Large intestine (tissue), 12 donors: ENCODE measurements at places on chromosomes 6 and 20. TPM values are rescaled to one million over a fixed set of nuclear protein-coding genes. Genes with fewer than 3 reads are reported as not detected.
A peak's percentile ranks its signal among the peaks of the same experiment; 100 is the strongest.

DNA sequence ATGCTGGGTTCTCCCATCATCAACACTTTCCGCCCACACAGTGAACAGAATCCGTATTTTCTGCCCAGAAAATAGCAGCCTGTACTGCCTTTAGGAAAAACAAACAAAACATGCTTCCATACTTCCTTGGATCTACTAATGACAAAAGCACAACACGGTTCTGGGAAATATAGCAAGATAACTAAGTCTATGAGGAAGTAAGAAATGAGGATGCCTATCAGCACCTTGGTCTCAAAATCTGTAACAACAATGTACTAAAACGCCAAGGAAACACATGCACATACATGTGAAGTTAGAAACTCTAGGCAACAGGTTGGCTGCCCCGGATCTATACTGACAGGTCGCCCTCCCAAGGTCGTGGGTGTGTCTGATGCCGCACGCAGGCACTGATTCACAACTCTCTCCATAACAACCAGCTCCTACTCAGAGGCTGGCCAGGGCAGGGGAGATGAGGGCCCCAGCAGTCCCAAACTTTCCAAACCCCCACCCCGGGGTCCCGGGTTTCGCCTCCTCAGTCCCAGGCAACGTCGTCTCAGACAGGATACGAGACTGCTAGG, 710 bp downstream of the BTBD9 start:
- peak overlapping the region; percentile 95 for H3K27ac ChIP-seq
- peaks cover 12% of the 10 kb centered on the region for H3K4me1 ChIP-seq
- DNase-seq = peak; percentile 78
- peak overlapping the region; percentile 98 for H3K4me3 ChIP-seq

The SEMG1 gene
- not detected for polyA plus RNA-seq

The SNX5 gene
- 197 TPM for polyA plus RNA-seq

The FOXC1 gene
- polyA plus RNA-seq = 0.48 TPM

DNA sequence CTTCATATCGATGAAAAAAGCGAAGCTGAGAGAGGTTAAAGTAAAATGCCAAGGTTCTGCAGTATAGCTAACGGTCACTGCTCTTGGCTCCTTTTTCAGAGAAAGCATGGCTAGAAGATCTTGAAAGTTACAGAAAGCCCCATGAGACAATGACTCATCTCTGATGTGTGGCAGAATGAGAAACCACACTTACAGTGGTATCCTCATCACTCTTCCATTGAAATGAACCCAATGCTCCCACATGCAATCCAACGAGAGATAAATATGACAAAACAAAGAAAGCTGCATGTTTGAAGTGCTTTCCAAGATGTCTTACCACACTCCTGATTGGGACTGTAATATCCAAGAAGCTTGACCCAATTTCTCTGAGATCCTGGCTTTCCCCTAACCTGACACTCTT, 694.9 kb downstream of the PRKN start:
- no peak overlapping the region for H3K4me3 ChIP-seq
- no peak overlapping the region for H3K27ac ChIP-seq
- DNase-seq = no peak
- H3K4me1 ChIP-seq = no peaks in the 10 kb centered on the region
- no peaks in the 10 kb centered on the region for H3K36me3 ChIP-seq

DNA sequence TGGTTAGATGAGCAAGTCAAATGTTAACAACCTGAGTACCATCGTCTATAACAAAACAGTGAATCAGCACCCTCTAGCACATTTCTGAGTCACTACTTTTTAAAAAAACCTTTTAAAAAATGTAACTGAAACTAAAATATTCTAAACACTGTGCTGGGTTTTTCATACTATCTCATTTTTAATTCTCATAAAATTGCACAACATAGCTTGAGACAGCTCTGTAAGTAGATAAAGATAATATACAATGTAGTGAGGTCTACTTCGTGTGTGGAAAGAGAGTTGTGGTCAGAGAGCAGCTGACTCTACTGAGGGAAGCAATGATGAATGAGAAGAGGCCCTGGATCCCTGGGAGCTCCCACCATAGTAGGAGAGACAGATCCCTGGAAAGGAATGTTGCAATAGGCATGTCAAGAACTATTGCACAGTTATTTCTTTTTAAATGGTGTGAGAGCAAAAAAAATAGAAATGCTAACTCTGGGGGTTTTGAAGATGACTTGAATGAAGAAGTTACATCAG, 13.6 kb upstream of the CALHM6 start:
- H3K4me3 ChIP-seq = no peak overlapping the region
- H3K4me1 ChIP-seq = peaks cover 4% of the 10 kb centered on the region
- no peaks in the 10 kb centered on the region for H3K36me3 ChIP-seq
- H3K27me3 ChIP-seq = no peaks in the 10 kb centered on the region
- H3K27ac ChIP-seq = no peak overlapping the region
- DNase-seq = no peak

The HLA-DPA1 gene
- polyA plus RNA-seq = 163 TPM

DNA sequence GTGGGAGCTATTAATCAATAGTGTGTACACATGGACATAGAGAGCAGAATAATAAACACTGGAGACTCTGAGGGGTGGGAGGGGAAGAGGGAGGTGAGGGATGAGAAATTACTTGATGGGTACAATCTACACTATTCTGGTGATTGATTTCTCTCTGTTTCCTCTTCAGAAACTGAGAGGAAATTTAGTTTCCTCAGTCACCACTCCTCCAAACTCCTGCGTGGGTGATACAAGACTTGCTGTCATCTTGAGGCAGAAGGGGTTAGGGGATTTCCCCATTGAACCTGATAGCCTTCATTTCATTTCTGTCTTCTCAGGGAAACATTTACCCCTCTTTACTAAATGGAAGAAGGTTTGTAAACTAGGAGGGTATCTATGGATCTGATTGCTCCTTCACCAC, 84.3 kb upstream of the ESR1 start:
- no peaks in the 10 kb centered on the region for H3K27me3 ChIP-seq
- no peaks in the 10 kb centered on the region for H3K4me1 ChIP-seq
- H3K36me3 ChIP-seq = no peaks in the 10 kb centered on the region
- H3K27ac ChIP-seq = no peak overlapping the region
- no peak overlapping the region for H3K4me3 ChIP-seq

The SRC gene
- 165 TPM for polyA plus RNA-seq

GRCh38 chr6:106186172-106186571, 100.0 kb downstream of the PRDM1 start:
- DNase-seq = no peak
- H3K4me1 ChIP-seq = no peaks in the 10 kb centered on the region
- peaks cover 4% of the 10 kb centered on the region for H3K36me3 ChIP-seq
- H3K27ac ChIP-seq = no peak overlapping the region

DNA sequence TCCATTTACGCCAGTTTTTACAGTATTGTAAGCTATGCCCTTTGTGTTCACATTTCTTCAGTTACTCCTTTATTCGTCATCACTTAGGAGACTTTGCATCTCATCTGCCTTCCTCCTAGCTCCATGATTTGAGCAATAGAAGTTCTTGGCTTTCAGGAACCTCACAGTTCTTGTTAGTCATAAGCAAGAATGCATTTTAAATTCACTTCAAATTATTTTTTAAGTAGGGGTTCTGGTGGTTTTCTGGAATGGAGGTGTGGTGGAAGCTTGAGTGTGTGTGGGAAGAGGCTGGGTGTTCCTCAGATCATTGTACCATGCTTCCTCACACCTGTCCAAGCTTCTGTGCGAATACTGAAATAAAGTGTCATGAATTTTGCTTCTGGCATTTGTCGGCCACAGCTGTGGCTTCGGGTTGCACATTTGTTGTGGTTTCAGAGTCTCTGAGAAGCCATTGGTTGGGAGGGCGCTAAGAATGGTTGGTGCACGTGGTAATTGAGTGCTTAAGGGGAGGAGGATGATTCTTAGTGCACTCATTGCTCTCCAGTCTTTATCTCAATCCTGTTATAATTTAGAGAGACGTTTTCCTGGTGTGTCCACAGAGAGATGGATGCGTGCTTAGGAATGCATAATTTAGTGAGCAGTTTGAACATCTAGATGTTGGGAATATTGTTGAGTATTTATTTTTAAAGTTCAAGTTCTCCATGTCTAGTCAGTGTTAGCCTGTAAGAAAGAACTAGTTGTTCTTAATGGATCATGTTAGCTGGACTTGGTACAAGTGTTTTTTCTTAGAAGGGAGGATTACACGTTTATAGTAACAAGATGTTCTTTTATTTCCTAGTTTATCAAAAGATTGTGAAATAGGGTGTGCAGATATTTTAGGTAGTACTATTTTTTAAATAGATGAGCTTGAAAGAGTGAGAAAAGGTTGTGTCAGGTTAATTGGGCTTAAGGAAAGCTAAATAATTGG, 31.9 kb downstream of the FOXO3 start:
- peaks cover 4% of the 10 kb centered on the region for H3K36me3 ChIP-seq
- no peak for DNase-seq
- no peak overlapping the region for H3K27ac ChIP-seq
- H3K4me3 ChIP-seq = no peak overlapping the region
- H3K4me1 ChIP-seq = peaks cover 24% of the 10 kb centered on the region
- no peaks in the 10 kb centered on the region for H3K27me3 ChIP-seq

DNA sequence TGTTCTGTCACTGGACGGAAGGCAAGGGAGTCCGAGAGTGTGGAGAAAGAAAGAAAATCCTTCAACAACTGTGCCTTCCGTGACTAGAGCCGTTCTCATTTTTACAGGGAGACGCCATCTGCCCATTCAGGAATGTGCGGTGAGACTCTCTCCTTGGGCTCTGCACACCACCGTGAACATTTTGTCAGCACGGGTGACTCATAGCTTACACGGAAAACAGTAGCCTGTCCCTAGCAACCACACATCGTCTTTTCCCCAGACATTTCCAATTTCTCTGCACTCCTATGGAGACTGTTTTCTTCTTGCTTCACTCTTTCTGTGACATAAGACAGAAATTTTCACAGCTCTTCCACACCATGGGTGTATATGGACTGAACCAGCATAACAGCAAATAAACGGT, 55.1 kb downstream of the TBXT start:
- H3K4me1 ChIP-seq = no peaks in the 10 kb centered on the region
- no peak for DNase-seq
- H3K36me3 ChIP-seq = no peaks in the 10 kb centered on the region
- H3K27me3 ChIP-seq = no peaks in the 10 kb centered on the region
- H3K27ac ChIP-seq = no peak overlapping the region
- no peak overlapping the region for H3K4me3 ChIP-seq

The IPCEF1 gene
- polyA plus RNA-seq = 2.2 TPM

DNA sequence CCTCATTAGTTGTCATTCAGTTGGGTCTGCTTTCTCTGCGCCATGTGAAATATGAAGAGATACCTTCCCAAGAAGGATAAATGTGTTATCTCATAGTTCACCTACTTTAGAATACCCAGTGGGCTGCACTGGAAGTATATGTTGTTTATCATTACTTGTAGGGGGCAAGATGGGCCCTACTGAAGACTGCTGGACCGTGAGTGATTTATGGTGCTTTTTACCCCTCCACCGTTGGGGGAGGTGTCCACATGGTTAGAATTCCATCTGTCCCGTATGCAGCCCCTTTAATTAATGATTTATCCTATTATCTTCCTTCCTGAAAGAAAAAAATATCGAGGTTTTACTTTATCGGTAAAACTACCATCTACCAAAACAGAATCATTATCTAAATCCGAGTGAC, 97.0 kb downstream of the TSHZ2 start:
- no peak overlapping the region for H3K27ac ChIP-seq
- H3K4me3 ChIP-seq = no peak overlapping the region
- DNase-seq = no peak
- H3K4me1 ChIP-seq = no peaks in the 10 kb centered on the region

The TREM1 gene
- polyA plus RNA-seq = 0.06 TPM

The SLC35F1 gene
- 5.1 TPM for polyA plus RNA-seq

GRCh38 chr6:57173056-57173885, 1.1 kb downstream of the BAG2 start:
- H3K4me1 ChIP-seq = peaks cover 5% of the 10 kb centered on the region
- peaks cover 14% of the 10 kb centered on the region for H3K27me3 ChIP-seq
- no peaks in the 10 kb centered on the region for H3K36me3 ChIP-seq
- peak overlapping the region; percentile 48 for H3K4me3 ChIP-seq

The TCF15 gene
- polyA plus RNA-seq = 0.64 TPM

GRCh38 chr6:108123946-108124345, 41.9 kb upstream of the NR2E1 start:
- peaks cover 2% of the 10 kb centered on the region for H3K4me1 ChIP-seq
- no peak overlapping the region for H3K4me3 ChIP-seq
- H3K27me3 ChIP-seq = peaks cover 85% of the 10 kb centered on the region
- H3K36me3 ChIP-seq = no peaks in the 10 kb centered on the region
- DNase-seq = no peak
- no peak overlapping the region for H3K27ac ChIP-seq
